NCI-H2081 (cell line): ENCODE measurements at places on chromosomes 6 and 20.

DNA sequence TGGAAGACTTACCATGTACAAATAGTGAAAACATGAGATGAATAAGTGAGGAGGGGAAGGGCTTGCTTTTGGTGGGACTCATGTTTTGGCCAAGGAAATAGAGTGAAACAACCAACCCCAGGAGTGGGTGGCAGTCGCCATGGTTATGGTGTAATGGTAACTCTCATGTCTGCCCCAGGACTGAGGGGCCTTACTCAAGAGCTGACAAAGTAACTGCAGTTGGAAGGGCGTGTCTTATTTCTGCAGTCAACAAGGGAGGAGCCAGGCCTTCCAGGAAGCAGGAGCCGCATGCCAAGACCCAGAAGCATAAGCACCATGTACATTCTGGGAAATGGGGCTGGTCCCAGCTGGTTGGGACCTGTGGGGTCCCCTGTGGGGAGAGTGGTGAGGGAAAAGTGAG lies 108.5 kb downstream of the UNC5CL start:
- no peak for DNase-seq

DNA sequence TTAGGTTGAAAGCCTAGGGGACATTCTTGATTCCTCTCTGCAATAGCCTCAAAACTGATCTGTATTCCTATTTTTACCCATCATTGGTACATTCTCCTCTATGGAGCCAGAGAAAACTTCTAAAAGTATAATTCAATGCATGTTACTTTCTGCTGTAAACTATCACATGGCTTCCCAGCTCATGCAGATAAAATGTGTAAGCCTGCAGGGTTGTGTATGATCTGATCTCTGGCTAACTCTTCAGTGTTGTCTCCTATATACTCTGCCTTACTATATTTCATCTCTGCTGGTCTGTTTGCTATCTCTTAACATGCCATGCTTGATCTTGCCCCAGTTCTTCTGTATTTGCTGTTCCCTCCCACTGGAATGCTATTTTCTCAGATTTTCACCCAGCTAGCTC lies 323.3 kb upstream of the RSPO3 start:
- DNase-seq = no peak

DNA sequence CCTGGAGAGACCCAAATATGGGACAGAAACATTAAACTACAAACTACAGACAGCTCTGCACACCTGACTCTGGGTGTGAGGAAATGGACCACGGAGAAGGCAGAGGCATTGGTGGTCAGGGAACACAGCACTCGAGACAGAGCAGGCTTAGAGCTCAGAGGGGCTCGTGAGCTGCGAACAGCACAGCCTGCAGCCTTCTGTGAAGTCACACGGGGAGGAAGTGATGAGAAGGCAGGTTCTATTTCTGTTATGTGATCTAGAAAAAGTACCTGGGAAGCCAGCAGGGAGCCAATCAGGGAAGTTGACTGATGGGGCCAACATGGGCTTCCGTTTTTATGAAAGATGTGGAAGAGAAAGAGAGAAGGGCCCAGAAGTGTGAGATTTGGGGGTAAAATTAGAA lies 88.9 kb upstream of the SNAP25 start:
- no peak for DNase-seq

- no peak for DNase-seq
Observed at GRCh38 chr6:132919045-132919860, 104.9 kb downstream of the RPS12 start.

DNA sequence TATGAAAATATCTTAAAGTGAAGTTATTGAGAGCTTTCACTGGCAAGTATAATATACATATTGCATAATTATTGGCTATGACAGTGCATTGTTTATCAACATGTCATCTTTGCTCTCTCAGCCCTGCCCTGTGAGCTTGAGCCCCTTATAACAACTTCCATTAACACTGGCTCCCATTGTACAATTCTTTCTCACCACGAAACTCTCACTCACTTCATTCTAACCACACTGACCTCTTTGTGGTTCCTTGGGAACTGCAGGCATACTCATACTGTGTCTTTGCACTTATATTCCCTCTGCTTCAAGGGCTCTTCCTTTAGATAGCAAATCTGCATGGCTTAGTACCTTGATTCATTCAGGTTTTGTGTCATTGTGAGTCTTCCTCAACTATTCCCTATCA lies 411.8 kb downstream of the CDKAL1 start:
- DNase-seq = no peak

- no peak for DNase-seq
Observed at GRCh38 chr6:129050086-129050485, 167.1 kb downstream of the LAMA2 start.

GRCh38 chr6:14673201-14673600 lies 555.6 kb downstream of the CD83 start:
- DNase-seq = no peak

- no peak for DNase-seq
Observed at GRCh38 chr6:110475066-110475653, 1.3 kb downstream of the SLC22A16 start.
